ENCODE measurements at places on chromosomes 11 and 22. TPM values are rescaled to one million over a fixed set of nuclear protein-coding genes. Genes with fewer than 3 reads are reported as not detected.

The RIBC2 gene
- total RNA-seq = 0.67 TPM

The CBLIF gene
- not detected for total RNA-seq

The LRRC75B gene
- total RNA-seq = not detected

GRCh38 chr11:16750417-16750816 lies 12.0 kb downstream of the C11orf58 start:
- H3K36me3 ChIP-seq = peaks cover 96% of the 10 kb centered on the region
- peaks cover 5% of the 10 kb centered on the region for H3K4me1 ChIP-seq
- no peak for DNase-seq
- no peak overlapping the region for H3K4me3 ChIP-seq
- no peak overlapping the region for H3K27ac ChIP-seq
- H3K27me3 ChIP-seq = no peaks in the 10 kb centered on the region

GRCh38 chr11:19025481-19026406 lies 34.8 kb downstream of the MRGPRX2 start:
- H3K27ac ChIP-seq = no peak overlapping the region
- DNase-seq = no peak
- no peaks in the 10 kb centered on the region for H3K4me1 ChIP-seq
- H3K4me3 ChIP-seq = no peak overlapping the region
- H3K27me3 ChIP-seq = peaks cover 3% of the 10 kb centered on the region

DNA sequence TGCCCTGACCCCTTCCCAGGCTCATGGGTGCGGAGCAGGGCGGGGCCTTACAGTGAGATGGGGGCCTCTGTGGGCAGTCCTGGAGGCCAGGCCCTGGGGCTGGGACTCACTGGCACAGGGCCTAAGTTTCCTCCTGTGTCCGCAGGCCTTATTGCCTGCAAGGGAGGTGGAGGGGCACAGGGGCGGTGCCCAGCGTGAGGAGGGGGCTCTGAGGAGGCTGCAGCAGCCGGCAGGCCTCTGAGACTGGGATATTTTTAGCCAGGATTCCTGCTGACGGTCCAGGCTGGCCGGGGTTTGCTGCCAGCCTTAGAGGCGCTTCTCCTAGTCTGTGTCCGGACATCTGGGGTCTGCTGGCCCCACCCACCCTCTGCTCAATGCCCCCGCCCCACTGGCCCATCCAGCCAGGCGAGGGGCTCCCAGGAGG lies 5.7 kb upstream of the RTN4R start:
- no peak overlapping the region for H3K4me3 ChIP-seq
- H3K27me3 ChIP-seq = no peaks in the 10 kb centered on the region
- H3K4me1 ChIP-seq = no peaks in the 10 kb centered on the region
- no peak overlapping the region for H3K27ac ChIP-seq
- no peak for DNase-seq

DNA sequence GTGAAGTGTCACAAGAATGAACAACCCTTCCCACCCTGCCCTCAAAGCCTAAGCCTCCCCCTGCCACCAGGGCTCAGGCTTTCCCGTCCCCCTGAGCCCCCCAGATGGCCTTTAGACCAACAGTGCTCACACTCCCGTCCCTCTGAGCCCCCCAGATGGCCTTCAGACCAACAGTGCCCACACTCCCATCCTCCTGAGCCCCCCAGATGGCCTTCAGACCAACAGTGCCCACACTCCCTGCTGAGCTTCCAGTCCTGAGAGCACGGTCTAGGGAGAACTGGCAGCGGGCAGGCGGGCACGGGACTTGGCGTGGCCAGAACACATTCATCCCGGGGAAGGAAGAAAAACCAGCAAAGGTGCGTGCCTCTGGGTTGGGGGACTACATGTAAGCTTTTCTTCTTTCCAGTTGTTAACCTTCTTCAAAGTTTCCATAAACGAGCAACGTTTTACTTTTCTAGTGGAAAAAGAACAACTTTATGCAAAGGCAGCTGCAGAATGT lies 2.5 kb downstream of the MRGPRG start:
- no peaks in the 10 kb centered on the region for H3K36me3 ChIP-seq
- H3K4me3 ChIP-seq = no peak overlapping the region
- no peak overlapping the region for H3K27ac ChIP-seq
- no peak for DNase-seq

GRCh38 chr11:64484191-64485022 lies 106.6 kb upstream of the SLC22A12 start:
- no peak for DNase-seq
- no peak overlapping the region for H3K4me3 ChIP-seq
- no peaks in the 10 kb centered on the region for H3K36me3 ChIP-seq
- H3K4me1 ChIP-seq = no peaks in the 10 kb centered on the region
- H3K27ac ChIP-seq = no peak overlapping the region
